ENCODE measurements at places on chromosomes 3 and 15. TPM values are rescaled to one million over a fixed set of nuclear protein-coding genes. Genes with fewer than 3 reads are reported as not detected.
A peak's percentile ranks its signal among the peaks of the same experiment; 100 is the strongest.

Gene SRP14
- total RNA-seq, result 421 TPM

Gene OPA1
- total RNA-seq, result 159 TPM

Gene KCNMB2
- not detected for total RNA-seq

Gene KBTBD12
- not detected for total RNA-seq

Gene RTP3
- not detected for total RNA-seq

Gene DUSP7
- 16.3 TPM for total RNA-seq

Gene CPA3
- total RNA-seq, result not detected

Gene CD80
- total RNA-seq, result not detected

GRCh38 chr3:133468251-133468721 lies 68.4 kb downstream of the BFSP2 start:
- DNase-seq, result no peak

GRCh38 chr15:67144609-67145311 lies 79.4 kb downstream of the SMAD3 start:
- no peak for DNase-seq

DNA sequence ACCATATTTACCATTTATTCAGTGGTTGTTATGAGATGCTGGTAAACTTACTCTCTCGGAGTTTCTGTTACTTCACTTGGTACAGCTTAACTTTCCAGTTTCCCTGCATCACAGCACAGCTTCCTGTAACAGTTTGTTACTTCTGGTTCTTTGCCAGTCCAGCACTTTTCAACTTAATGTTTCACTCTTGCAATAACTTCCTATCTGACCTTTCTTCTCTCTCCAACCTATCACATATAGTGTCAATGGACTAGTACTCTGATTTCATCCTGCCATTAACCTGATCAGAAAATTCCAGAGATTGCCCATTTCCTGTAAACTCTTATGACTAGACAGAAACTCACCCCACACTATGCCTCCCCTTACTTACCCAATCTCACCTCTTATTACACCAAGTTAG lies 3.9 kb upstream of the ATP11B start:
- no peak for DNase-seq

GRCh38 chr3:183619624-183620251 lies 15.7 kb upstream of the KLHL24 start:
- DNase-seq, result no peak

DNA sequence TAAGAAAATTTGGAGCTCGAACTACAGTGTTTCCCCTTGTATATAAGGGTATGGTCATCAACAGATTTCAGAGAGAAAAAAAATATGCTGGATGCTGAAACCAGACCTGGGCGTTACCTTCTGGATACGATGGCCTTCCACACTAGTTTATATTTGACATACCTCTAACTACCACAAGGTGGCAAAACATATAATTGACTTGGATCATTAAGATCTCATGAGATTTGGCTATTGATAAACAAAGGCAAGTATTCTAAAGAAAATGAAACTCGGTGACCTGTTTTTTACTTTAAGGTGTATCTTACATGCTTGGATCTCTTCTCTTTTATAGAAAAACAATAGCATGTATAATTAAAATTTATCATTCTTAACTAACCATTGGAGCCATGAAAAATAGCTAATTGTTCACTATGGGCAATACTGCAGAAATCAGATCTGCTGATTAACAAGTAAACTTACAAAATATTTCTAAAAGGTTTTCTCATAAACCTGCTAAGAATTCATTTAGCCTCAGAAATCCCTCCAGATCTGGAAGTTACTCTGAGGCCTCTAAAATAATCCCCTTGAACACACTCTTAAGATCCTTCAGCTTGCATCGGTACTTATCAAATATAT lies 300.6 kb upstream of the KCNH8 start:
- DNase-seq, result peak; percentile 22

GRCh38 chr15:31101262-31102038 lies at the start of gene TRPM1:
TRPM1 (minus strand) TSS chr15:31101725; CDS start chr15:31081355, 20,370 bp downstream.
- no peak for DNase-seq

DNA sequence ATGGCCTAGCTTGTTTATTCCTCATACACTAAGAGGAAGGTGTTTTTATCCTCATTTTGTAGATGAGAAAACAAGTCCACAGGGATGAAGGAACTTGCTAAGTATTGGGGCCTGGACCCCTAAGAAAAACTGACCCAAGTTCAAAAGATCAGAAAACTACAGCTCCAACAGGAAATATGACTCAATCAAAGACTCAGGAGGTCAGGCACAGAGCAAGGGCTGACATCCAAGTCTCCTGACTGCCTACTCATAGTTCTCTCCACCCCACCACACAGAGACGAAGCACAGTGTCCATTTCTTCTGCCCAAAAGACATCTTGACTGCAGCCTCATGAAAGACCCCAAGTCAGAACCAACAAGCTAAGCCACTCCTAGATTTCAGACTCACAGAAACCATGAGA lies 26.9 kb upstream of the TPM1 start:
- peak; percentile 86 for DNase-seq

GRCh38 chr15:78408961-78409360 lies 29.1 kb upstream of the IREB2 start:
- DNase-seq, result no peak

DNA sequence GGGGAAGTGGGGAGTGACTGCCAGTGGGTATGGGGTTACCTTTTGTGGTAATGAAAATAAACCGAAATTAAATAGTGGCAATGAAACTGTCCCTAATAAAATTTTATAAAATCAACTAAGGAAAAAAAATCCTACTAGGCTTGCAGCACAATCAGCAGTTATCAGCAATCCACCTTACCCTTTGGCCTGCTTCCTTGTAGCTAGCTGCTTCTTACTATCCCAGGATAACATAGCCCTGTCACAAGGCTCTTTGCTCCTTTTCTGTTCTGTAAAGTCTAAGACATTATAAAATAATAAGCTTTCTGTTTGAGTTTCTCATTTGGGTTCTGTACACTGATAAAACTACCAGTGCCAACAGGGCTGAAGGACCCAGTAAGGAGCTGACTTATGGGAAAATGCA lies 23.0 kb upstream of the CTXND1 start:
- no peak for DNase-seq

DNA sequence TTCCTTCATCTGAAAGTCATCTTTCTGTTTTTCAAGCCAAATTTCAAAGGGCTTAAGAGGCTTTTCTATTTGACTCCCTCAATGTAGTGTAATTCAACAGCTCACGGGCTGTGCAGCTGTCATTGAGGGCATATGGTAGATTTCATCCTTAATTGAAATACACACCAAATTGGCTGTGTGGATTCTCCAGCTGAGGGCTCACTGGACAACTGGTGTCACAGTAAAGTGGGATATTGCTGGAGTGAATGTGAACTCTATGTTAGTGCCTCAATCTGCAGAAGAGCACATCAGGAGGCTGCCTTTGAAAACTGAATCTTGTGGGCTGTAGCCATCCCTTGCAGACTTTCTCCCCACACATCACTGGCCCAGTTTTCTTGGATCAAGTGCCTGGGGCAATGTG lies 120.1 kb downstream of the GALK2 start:
- no peak for DNase-seq

DNA sequence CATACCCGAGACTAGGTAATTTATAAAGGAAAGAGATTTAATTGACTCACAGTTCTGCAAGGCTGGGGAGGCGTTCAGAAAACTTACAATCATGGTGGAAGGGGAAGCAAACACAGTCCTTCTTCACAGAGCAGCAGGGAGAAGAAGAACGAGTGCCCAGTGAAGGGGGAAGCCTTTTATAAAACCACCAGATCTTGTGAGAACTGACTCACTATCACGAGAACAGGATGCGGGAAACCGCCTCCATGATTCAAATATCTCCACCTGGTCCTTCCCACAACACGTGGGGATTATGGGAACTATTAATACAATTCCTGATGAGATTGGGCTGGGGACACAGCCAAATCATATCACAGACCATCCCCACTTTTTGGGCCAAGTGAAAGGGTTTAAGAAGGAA lies 58.8 kb upstream of the CTXND1 start:
- DNase-seq, result peak; percentile 40

GRCh38 chr3:38085943-38086324 lies 46.9 kb downstream of the DLEC1 start:
- no peak for DNase-seq

DNA sequence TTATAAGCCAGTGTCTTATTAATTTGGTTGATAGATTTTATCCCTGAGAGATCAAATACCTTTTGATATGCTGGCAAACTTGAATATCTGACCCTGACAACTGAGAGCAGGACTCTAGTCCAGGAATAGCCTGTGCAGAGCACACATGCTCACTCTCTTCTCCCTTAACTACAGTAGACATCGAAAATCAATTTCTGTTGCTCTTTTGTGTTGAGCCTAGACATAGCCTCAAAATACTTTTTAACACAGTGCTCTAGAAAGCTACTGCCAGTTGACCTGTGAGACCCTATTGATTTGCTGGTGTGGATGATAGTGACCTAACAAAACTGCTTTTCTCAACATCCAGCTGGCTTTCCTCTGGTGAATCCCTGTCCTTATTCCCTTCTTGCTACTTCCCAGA lies 86.4 kb upstream of the ANKRD28 start:
- no peak for DNase-seq

Measured in A172 (cell line).